ENCODE measurements at places on chromosomes 4 and X.

DNA sequence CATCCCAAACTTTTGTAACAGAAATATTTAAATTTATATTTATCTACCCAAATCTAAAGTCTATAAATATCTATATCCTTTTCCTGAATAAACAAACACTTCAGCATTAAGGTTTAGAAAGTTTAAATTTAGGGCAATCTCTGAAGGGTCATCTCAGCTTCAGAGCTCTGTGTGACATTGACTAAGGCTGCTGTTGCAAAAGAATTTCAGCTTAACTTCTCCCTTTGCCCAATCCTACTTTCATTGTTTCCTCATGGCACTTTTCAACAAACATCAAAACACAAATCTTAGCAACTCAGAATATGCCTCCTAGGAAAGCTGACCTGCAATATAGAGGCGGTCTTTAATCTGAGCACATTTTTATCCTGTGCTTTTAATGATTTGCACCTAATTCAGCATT lies 79.7 kb upstream of the BANK1 start:
- DNase-seq, result no peak

DNA sequence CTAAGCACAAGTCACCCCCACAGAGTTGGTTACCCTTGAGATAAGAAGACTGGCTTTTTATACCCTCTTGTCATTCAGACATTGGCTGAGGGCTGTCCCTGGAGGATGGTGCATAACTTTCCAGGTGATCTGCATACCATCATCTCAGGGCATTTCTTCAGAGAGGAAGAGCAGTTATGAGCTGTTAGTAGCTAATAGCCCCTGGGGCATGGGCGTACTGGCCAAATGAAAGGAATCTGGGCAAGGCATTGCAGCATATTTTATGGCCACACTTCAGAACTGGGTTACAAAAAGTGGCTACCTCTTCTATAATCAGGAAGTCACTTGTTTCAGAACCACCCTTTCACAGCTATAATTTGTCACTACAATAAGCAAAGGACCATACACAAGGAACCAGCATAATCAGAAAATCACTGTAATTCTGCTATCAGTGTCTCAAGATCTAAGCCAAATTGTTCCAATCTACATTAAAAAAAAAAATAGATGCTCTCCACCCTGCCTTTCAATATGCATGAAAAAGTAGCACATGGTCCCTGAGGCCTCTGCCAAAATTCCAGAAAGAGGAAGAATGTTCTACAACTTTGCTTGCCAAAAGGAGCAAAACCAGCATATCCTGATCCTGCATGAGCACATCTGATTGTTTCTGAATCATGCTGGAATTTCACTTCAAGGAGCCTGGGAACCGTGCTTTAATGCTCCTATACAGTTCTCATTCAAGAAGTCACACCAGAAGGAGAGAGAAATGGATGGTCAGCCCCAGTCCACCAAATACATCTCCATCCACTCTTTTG lies 92.0 kb downstream of the TMEM144 start:
- no peak for DNase-seq

GRCh38 chr4:4259484-4260100 lies 11.6 kb upstream of the TMEM128 start:
- no peak for DNase-seq

- no peak for DNase-seq
Measured at GRCh38 chr4:2511645-2512131, 24.8 kb upstream of the FAM193A start.

DNA sequence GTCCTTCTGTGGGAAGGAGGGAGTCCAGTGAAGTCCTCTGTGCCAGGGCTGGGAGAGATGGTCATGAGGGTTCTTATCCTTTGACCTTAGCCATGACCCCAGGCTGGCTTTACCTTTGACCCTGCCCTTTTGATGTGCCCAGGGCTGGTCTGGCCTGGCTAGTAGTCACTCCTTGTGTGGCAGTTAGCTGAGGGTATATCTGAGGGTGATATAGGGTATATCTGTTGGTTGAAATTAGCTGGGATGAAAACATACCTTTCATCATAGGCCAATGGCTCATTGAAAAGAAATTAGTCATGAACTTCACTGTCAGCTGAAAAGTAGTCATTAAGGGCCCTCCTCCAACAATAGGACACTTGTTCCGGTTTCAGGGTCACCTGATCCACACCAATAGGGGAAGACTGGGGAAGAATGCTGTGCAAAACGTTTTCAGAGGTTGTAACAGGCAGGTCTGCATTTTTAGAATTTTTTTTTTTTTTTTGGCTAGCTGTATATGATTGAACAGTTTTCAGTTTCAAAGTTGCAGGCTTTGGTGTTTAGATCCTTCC lies 74.6 kb upstream of the STOX2 start:
- DNase-seq, result no peak

DNA sequence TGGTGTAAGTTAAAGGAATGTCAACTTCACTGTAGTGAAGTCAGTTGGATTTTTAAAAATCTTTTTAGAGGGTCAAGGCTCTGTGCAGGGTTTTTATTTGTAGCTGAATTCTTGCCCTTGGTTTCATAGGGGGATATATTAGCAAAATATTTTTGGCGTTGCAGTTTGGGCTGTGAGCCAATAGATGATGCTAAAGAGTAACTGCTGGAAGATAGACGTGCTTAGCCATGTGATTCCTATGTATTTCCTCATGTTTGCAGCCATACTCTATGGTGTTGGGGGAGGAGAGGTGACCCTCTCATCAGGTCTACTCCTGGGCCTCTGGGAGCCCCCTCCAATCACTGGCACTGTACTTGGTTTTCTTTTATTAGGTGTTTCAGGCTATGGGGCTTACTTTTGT lies 246.7 kb upstream of the ARHGAP24 start:
- DNase-seq, result no peak

DNA sequence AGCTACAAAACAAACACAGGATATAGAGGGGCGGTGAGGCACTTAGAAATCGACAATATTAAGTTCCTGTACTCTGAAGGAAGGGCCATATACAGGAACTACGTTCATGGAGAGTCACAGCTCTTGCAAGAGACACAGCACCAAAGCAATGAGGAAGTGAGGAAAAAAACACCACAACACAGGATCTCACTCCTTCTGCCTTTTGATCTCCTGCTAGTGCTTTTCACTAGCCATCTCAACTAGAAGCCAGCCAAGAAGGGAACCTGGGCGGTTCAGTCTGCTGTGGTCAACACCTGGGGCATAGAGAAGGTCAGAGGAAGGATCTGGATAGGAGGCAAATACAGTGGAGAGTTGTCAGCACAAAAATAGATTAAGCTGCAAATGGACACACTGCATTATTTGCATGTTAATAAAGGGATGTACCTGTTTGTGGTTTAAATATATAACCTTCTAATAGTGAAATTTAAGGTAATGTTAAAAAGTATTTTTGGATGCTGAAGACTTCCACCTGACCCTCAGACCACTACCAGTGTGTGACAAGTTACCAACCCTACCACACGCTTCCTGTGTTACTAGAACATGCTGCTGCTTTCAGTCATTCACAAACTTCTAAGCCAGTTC lies 104.6 kb downstream of the DTHD1 start:
- DNase-seq, result no peak

GRCh38 chr4:45062935-45063545 lies 336.7 kb upstream of the GNPDA2 start:
- no peak for DNase-seq

- no peak for DNase-seq
Measured at GRCh38 chrX:110012818-110013485, 10.0 kb downstream of the TMEM164 start.
